ENCODE measurements at places on chromosomes 6 and 20.
A peak's percentile ranks its signal among the peaks of the same experiment; 100 is the strongest.

- DNase-seq, result no peak
These were observed 8.7 kb upstream of the GTF3C6 start for GRCh38 chr6:110949679-110950285.

GRCh38 chr6:127180426-127180825 is 62.0 kb downstream of the RSPO3 start:
- no peak for DNase-seq

GRCh38 chr6:46948699-46949098 is 27.0 kb upstream of the ADGRF5 start:
- no peak for DNase-seq

- no peak for DNase-seq
These were observed 119.9 kb upstream of the ARID1B start for GRCh38 chr6:156657296-156657695.

DNA sequence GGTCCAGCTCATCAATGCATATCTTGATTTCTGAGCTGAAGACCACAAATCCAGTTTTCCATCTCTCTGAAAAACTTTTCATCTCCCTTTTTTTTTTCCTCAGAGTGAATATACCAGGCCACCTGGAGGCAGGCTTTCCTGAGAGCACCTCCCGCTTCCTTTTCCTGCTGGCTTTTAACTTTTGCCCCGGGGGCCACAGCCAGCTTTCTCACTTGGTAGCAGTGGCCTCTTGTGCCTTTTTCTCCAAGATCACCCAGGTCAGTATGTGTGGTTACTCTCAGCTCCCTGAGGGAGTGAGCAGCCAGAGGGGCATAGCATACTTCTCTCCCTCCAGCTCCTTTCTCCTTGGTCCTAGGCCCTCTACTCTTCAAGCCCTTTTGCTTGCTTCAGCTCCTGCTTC is at the start of gene BTN1A1:
Gene BTN1A1 (plus strand): TSS at position 202 of the 400 bp plus-strand sequence. CDS start 984 bp downstream, outside the sequence.
- no peak for DNase-seq

DNA sequence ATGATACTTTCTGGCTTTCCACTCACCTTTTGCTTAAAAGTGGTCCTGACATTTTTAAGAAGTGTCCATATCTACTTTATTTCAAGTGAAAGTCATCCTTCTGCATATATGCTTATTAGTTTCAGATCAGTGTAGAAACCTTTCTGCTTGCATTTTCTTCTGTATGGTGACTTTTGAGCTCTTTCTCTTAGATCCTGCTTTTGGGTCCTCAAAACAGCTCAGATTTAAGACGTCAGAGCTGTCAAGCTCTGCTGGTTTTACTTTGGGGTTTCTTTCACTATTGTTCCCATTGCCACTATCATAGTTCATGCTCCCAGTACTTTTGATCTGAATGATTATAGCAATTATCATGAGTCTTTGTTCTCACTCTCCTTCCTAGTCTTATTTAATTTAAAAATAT is 41.7 kb downstream of the BCKDHB start:
- DNase-seq, result no peak

DNA sequence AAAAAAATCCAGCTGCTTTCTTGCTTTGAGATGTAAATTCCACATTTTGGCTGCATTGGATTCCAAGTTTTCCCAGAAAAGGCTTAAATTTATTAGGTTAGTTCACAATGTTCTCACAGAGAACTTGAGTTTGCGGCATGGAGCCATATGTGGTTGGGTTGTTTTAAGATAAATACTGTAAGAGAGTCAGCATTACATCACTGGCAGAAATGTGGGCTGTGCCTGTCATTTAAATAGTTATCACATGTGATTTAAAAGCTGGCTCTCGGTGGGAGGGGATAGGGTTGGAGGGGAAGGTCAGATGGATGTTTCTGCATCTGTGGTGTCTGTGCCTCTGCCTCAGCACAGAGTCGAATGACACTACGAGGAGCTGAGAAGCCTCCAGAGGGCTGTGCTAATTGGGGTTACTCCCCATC is 73.8 kb upstream of the SCP2D1 start:
- peak; percentile 81 for DNase-seq

DNA sequence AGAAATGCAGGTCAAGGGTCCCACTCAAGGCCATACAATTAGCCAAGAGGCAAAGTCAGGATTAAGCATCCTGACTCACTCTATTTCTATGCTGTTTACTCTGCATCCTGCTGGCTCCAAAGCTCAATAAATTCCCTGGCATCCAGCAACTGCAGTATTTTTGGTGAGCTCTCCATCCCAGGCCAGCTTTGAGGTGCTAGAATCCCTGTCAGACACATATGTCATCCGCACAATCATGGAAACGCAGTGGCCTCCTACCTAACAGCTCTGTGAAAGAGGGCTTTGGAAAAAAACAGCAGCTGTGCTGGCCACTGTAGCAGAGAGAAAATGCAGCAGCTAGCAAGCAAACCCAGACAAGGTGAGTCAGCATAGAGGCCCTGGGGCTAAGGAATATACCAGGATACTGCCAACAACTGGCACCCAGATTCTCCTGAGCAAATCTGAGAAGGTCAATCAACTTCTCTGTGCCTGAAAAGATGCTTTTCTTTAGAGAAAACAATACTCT is 58.4 kb downstream of the ANKEF1 start:
- DNase-seq, result peak; percentile 77

GRCh38 chr6:150123645-150124044 is 19.2 kb upstream of the PPP1R14C start:
- no peak for DNase-seq

DNA sequence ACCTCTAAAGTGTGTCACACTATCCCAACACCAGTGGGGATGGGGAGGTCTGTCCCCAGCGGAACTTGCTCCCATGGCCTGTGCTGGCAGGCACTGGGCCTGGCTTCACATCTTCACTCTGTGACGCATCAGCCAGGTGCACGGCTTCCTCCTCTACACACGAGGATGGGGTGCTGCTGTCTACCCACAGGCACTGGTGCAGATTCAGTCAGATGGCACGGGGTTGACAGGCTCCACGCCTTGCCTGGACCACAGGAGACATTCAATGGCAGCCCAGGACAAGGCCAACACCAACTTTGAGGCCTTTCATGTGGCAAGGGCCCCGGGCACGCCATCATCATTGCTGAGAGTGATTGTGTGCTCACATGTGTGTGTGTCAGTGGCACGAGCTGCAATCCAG is 92.4 kb downstream of the TMEM242 start:
- DNase-seq, result no peak

DNA sequence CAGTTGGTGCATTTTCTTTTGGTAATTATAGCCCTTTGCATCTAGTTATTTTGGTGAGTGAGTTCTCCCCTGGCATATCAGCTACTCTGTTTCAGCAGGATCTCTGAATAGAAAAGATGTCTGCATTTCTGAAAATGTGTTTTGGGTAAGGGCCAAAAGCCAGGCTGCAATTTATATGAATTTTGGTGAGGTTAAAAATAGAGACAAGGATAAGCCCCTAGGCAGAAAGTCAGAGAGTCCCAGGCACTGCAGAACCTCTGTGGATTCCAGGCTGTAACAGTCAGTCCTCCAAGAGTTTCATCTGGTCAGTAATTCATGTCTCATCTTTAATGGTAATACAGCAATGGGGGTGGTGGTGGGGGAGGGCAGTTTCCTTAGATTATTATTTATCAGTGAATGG is 53.0 kb downstream of the HDGFL1 start:
- DNase-seq, result no peak

DNA sequence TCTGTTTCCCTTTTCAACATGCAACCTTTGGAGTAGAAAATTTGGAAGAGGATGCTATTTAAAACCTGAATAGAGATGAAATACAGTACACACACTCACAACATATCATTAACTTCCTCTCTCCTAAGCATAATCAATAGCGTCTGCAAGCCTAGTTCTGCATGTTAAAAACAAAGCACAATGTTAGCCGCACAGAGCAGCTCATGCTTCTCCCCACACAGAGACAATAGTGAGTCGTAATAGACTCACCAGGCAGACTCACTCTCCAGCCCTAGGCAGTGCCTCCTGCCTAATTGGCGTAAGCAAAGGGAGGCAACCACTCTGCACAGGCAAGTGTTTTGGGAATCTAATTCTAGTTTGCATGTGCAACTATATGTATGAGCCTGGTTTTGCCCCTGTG is 45.8 kb upstream of the ARID1B start:
- peak; percentile 51 for DNase-seq

- DNase-seq, result no peak
These were observed 54.7 kb upstream of the SNX9 start for GRCh38 chr6:157768304-157768703.

- no peak for DNase-seq
These were observed 52.0 kb upstream of the SMOC2 start for GRCh38 chr6:168388641-168389633.

- peak; percentile 97 for DNase-seq
These were observed at the start of gene PCIF1 for GRCh38 chr20:45934586-45935415. Gene PCIF1 (plus strand): TSS chr20:45934683. CDS start chr20:45939000, 4,317 bp downstream.

DNA sequence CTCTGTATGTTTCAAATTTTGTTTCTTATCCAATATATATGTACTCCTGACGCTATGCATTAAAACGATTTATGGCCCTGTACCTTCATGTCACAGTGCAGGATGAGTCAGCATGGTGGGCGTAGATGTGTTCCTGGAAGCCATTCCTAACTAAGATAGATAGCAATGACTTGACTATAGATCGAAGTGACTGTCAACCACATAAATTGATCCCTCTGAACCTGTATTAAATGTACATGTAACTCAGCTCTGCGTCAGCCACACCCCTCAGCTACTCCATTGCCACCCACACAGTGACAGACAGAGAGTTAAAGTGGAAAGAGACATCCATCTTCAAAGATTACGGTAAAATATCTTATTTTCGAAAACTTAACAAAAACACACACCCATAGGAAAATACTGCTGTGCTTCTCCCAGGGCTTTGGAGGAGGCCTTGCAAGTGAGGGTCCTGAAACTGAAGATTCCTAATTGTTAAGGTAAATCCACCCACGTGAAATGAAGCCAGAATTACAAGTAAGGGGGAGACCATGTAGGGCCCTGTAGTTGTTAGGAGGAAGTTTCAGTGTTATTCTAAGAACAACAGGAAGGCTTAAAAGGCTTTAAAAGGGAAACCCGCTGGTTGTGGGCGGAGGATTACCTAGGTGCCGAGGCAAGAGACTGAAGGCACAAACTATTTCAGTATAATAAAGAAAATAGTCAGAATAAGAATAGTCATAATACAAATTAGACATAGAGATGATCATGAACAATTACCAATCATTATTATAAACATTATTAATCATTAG is 10.3 kb upstream of the RAD21L1 start:
- DNase-seq, result no peak

- DNase-seq, result peak; percentile 78
These were observed 12.7 kb downstream of the SPDEF start for GRCh38 chr6:34543421-34543820.

- no peak for DNase-seq
These were observed 116.4 kb downstream of the FLRT3 start for GRCh38 chr20:14220986-14221385.

- peak; percentile 54 for DNase-seq
These were observed 26.2 kb downstream of the CCN2 start for GRCh38 chr6:131924881-131925474.

DNA sequence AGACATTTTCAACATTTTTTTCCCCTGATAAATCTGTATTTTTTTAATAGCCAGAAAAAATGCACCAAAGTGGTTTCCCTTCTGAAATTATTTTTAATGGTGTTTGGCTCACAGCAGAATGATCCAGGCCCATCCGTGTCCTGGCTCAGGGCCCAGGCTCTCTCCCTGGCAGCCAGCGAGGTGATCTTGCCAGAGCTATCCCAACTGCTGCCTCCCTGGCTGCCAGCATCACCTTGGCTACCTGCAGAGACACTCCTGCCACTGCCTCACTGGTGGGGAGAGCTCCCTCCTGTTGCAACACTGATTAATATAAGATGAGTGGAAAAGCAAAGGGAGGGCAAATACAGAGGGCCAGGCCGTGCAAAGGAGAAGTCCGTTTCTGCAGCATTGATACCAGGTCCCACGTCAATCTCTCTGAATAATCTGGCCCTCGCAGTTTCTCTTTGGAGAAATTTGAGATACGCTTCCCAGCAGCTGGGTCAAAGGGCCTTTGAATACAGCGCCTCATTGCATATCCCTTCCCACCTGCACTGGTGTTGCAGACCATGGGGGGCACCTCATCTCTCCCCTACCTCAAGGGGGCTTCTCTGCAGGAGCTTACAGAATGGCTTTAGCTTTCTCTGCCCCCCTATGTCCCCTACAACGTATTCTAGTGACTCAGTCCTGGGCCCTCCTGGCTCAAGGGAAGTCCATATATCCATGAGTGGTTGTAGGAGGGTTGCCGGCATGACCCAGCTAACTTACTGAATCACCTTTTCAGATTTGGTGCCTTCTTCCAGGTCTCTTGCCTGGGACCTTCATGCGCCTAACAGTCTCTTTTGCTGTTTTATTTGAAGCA is 12.8 kb upstream of the DSTN start:
- DNase-seq, result peak; percentile 47

GRCh38 chr6:51062166-51062722 is 243.6 kb downstream of the TFAP2B start:
- DNase-seq, result no peak

DNA sequence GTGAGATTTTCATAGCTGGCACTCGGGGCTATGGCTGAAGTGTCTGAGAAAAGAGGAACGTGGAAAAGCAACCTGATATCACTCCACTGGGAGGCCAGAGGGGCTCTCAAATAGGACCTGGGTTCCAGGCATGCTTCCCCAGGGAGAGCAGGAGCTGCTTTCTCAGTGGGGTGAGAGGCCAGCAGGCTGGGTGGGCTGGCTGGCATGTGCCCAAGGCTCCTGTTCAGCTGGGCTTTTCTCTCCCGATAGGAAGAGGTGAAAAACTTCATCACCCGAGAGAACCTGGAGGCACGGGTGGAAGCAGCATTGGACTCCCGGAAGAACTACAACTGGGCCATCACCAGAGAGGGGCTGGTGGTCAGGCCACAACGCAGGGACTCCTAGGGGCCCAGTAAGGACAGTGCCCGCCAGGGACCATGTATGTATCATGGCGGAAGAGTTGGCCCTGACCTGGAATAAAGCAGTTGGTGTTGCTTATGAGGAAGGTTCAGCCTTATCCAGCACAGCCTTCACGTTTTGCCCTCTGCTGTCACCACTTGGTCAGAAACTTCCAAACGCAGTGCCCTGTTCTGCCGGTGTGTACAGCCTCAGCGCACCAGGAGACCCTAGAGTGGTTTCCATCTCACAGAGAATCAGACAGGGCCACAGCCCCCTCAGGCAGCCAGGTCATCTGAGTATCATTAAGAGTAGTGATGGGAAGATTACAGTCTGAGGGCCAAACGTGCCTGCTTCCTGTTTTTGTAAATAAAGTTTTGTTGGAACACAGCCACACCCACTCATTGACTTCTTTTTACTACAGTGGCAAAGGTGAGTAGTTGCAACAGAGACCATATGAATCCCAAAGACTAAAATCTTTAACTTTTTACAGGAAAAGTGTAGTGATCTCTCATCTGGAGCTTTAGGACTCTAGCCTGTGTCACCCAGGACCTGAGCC is 1.9 kb downstream of the MRPS26 start:
- no peak for DNase-seq
